ENCODE measurements at places on chromosomes 7 and 10.

DNA sequence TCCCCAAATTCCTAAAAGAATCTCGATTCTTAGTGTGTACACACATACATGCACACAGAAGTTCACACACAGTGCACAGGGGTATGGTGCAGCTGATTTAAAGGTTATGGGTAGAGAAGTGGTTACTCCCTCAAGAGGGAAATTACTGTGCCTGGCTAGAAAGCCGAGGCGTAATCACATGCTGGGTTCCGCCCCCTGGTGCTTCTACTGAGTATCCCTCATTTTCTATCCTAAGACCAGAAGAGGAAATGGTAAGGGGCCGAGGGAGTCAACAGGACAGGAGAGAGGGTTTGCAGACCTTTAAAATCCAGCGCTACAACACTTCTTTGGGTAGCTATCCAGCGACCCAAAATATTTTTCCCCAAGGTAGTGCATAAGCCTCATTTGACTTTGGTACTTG, 147.3 kb upstream of the TMEM196 start:
- no peak for DNase-seq

- no peak for DNase-seq
Observed at GRCh38 chr7:93935102-93935501, 13.6 kb downstream of the GNG11 start.

DNA sequence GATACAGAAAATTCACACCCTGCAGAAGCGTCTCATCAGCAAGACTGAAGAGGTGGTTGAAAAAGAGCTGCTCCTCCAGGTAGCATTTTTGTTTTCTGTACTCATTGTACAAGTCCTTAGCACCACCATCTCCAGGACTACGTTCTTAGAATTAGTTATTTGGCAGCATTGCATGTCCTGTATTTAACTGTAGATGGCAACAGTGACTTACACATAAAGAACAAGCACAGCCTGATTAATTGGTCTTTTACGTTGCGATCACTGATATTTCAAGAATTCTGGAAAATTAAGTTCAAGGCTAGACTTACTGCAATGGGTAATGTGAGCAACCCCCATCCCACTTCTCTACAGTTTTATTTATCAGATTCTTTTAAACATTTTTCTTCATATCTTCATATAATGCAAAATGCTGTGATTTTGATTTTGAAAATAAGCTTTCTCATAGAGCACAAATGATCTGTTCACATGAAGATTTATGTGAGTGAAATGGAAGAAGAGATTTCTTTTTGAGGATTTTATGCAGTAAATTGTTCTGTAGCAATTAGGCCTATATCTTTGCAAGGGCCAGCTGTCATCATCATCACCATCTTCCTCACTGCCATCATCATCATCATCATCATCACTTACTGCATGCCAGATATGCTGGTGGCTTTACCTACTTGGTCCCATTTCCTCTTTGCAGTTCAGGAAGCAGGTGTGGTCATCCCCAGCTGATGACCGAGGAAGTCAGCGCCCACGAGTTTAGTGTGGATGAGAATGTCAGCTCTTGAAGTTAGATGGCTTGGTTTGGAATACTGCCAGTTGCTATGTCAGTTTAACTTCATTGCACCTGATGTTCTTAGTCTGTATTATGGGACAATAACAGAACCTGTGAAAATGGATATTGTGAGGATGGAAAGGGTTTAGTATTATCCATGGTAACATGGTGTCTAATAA, 53.4 kb downstream of the CFAP58 start:
- DNase-seq, result no peak

GRCh38 chr10:35795131-35795824, 153.2 kb upstream of the FZD8 start:
- DNase-seq, result peak; percentile 12

- DNase-seq, result no peak
Observed at GRCh38 chr10:60098677-60099601, 192.6 kb upstream of the CCDC6 start.

GRCh38 chr7:46383605-46384004, 462.5 kb upstream of the IGFBP3 start:
- no peak for DNase-seq

DNA sequence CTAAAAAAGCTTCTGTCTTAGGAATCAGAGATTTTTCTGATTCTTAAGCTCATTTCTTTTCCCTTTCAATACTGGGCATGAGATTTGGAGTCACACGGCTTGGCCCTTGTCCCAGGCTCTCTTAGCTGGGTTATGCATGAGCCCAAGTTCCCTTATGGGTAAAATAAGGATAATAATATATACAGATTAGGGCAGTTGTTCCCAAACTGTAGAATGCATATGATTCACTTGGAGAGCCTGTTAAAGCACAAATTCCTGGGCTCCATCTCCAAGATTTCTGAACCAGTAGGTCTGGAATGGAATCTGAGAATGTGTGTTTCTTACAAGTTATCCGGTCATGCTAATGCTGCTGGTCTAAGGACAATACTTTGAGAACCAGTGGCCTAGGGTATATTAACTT, 154.0 kb downstream of the REEP3 start:
- DNase-seq, result no peak

DNA sequence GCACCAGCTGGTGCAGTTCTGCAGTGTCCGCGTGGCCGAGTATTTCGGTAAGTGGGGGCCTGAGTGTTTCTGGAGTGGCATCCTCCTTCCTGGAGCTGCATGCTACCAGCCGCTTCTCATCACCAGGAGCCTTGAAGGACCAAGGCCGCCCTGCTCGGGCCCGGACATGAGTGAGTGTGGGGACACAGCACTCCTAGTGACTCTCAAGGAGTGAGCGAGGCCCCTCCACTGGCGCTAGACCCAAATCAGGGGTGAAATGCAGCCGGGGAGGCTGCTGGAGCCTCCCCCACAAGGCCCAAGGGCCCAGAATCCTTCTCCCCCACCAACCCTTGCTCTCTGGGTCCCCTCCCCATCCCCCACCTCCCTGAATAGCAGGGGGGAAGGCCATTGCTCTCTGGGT, 48.0 kb downstream of the CAMK2B start:
- DNase-seq, result no peak

DNA sequence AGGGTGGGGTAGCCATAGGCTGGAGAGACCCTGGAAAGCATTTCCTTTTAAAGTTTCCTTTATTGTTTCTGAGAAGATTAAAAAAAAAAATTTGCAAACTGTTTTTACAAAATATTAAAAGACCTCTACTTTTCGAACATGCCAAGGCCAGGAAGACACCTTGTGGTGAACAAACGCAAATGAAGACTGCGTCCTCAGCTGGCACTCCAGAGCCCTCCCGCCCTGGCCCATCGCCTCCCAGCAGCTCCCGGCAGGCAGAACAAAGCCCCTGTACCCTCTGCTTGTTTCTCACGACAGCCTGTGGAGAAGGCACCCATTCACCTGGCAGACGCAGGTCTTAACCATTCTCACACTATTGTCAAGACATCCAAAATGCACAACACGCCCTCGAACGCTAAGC, 56.4 kb downstream of the ESYT2 start:
- DNase-seq, result no peak

DNA sequence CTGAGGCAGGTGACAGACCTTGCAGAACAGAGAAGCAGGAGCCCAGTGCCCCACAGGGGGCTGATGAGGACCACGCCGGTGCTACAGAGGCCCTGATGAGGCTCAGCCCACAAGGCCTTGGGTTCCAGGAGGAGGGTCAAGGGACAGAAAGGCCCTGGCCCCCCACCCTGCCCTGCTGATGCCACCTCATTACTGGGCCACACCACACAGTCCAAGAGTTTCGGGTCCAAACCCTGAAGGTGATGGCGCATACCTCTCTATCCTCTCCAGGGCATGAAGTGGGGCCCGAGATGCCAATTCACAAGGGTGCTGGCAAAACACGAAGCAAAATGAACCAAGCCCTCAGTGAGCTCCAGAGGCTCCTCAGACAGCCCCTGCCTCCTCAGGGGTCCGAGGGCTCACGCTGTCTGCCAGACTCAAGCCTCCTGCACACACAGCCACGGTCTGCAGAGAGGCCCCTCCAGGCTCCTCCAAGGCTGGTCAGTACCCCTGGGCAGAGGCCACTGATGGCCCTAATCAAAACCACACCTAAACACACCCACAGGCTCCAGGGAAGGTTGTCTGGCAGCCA, 32.3 kb downstream of the RASGEF1A start:
- DNase-seq, result no peak

- DNase-seq, result no peak
Observed at GRCh38 chr10:18793951-18794350, 134.7 kb downstream of the ARL5B start.

GRCh38 chr7:115363916-115364315, 442.0 kb downstream of the MDFIC start:
- no peak for DNase-seq

DNA sequence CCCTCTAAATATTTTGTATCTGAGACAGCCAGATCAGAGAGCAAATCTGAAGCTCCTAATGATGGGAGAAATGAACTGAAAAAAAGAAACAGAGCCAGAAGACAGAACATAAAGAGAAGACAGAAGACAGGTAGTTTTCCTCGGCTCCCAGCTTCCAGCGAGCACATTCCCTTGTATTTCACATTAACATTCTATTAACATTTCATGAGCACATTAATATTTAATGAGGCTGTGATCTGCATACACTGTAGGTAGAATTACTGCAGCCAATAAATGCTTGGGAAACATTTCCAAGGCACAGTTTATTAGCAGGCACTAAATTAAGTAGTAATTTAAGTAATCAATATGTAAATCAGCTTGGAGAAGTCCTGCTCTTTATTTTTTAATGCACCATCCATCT, 349.9 kb downstream of the ELMO1 start:
- no peak for DNase-seq

DNA sequence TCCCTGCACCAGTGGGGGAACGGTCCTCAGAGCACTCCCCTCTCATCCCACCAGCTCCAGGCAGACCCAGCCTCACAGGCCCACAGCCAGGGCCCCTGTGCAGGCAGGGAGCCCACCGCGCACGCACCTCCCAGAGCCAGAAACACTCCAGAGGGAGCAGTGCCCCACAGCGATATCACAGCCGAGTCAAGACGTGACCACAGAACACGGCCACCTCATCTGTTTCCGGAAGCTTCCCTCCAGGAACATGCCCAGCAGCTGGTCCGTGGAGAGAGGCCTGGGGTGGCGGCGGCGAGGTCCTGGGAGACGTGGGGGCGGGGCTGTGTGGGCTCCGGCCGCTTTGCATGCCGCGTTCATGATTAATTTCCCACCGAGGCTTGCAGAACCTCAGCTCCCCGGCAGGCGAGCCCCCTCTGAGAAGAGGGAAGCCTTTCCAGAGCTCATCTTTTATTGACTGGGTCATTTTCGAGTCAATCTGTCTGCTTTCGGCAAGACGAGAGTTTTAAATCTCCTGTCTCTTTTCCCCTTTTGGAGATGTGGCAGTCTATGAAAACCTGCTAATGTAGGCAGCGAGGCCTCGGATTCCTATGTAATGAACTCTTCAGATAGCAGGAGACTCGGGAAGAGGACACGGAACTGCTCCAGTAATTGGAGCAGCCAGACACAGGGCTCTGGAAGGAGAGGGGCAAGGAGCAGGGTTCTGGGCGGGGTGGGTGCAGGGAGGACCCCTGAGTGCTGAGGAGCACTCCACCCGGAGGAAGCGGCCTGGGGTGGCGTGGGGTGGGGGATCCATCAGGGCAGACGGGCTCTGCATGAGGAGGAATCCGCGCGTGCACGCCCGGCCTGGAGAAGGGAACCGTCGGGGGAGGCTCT, 242.8 kb downstream of the ELFN1 start:
- no peak for DNase-seq

DNA sequence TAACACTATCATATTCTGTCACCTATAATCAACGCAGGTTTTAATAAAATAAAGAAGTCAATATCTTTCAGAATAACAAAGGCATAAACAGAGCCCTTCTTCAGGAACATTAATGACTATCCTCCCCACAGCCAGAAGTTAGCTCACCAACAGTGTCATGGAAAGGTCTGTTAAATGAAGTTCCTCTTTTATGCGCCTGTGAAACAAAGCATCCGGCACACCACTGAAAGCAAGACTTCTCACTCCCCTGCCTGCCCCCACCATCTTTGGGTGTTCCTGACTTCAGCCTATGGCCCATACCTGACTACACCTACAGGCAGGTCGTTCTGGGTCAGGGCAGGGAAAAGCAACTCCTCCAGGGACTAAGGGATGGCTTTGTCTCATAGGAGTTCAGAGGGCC, 205.4 kb downstream of the FANK1 start:
- no peak for DNase-seq
